Activated naive CD4-positive, alpha-beta T cell treated with anti-CD3 and anti-CD28 coated beads for 36 hours (primary cell): ENCODE measurements at places on chromosomes 6 and 20. TPM values are rescaled to one million over a fixed set of nuclear protein-coding genes. Genes with fewer than 3 reads are reported as not detected.
A peak's percentile ranks its signal among the peaks of the same experiment; 100 is the strongest.

The BPIFB2 gene
- total RNA-seq, result not detected

The HUS1B gene
- 1.2 TPM for total RNA-seq

The CPXM1 gene
- total RNA-seq, result 2.2 TPM

The GRIK2 gene
- total RNA-seq, result not detected

The LY6G6D gene
- not detected for total RNA-seq

DNA sequence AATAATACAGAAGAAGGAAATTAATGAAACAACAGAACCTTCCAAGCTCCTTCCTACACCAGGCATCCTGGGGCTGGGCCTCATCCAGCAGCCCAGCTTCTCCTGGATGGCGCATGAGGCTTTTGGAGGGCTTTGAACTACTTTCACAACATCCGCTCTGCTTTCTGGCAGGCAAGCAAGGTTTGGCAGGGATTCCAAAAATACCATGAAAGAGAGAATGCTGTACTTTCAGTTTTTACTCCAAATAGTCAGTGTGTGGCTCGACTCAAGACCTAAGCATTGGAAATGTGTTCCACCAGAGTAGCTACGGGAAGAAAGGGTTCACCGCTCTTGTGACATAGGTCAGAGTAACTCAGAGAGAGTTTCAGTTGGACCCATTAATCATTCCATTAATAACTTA, 125.4 kb downstream of the OPRM1 start:
- H3K4me3 ChIP-seq, result peak overlapping the region; percentile 23
- H3K27me3 ChIP-seq, result no peaks in the 10 kb centered on the region
- H3K27ac ChIP-seq, result no peak overlapping the region
- H3K4me1 ChIP-seq, result peaks cover 53% of the 10 kb centered on the region
- peaks cover 30% of the 10 kb centered on the region for H3K36me3 ChIP-seq

DNA sequence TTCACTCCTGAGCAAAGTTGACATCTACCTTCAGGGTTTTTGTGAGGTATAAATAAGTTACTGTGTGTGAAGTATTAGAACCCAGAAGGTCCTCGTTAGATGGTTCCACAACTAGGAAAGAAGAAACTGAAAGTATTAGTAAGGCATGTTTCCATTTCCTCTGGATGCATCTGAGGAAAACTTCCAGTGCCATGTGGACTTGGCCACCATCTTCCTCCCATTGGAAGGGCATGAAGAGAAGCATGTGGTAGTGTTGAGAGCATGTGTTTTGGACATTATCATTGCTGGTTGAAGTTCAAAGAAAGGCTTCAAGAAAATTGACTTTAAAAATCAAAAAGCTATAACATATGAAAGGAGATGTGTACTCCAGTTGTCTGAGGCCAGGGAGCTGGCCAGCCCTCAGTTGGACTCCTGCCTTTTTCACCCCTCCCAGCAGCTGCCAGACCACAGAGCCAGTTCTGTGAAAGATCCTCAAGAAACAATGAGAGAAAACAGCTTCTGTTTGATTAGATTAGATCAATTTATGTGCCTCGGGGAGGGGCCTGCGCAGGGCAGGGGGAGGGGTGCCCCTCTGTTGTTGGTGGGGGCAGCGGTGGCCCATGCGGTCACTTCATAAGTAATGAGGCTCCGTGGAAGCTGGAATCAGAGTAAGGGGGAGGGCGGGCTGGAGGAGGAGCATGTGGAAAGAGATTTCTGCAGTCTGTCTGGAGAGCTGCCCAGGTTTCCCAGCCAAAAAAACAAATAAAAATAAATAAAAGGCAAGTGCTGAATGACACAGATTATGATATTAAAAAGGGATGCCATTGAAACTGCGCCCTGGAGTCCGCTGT, 154.0 kb downstream of the JARID2 start:
- no peak for DNase-seq
- peaks cover 73% of the 10 kb centered on the region for H3K4me1 ChIP-seq
- no peaks in the 10 kb centered on the region for H3K27me3 ChIP-seq
- H3K27ac ChIP-seq, result peak overlapping the region; percentile 48

GRCh38 chr20:32224463-32224862, 16.8 kb downstream of the POFUT1 start:
- H3K4me1 ChIP-seq, result peaks cover 4% of the 10 kb centered on the region
- H3K27me3 ChIP-seq, result no peaks in the 10 kb centered on the region
- no peak for DNase-seq
- H3K27ac ChIP-seq, result peak overlapping the region; percentile 28

DNA sequence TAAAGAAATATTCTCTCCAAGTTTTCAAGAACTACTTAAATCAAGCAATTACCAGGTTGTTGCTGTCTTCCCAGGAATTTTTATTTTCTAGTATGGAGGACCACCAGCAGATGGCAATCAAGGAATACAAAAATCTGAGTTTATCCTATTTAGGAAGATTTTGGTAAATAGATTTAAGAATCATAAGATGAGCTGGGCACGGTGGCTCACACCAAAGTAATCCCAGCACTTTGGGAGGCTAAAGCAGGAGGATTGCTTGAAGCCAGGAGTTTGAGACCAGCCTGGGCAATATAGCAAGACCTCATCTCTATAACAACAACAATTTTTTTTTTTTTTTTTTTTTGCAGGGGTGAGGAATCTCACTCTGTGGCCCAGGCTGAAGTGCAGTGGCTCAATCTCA, 19.3 kb upstream of the SEC63 start:
- H3K4me1 ChIP-seq, result no peaks in the 10 kb centered on the region
- no peak overlapping the region for H3K4me3 ChIP-seq
- no peaks in the 10 kb centered on the region for H3K36me3 ChIP-seq
- no peak overlapping the region for H3K27ac ChIP-seq
- no peaks in the 10 kb centered on the region for H3K27me3 ChIP-seq

DNA sequence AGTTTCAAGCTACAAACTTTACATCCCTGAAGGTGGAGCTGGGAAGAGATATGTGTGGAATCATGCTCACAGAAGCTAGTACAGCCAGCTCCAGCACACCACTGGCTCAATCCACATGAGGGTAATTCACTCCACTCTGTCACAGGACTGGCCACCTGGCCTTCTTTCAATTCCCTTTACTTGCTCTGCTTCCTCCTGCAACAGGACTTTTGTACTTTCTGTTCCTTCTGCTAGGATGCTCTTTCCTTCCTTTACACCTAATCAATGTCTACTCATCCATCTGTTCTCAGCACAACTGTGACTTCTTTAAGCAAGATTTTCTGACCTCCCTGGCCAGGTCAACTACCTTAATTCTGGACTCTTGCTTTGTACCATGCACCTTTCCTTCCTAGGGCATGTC, 39.4 kb upstream of the MYB start:
- H3K36me3 ChIP-seq, result no peaks in the 10 kb centered on the region
- no peak overlapping the region for H3K4me3 ChIP-seq
- no peak overlapping the region for H3K27ac ChIP-seq
- no peaks in the 10 kb centered on the region for H3K27me3 ChIP-seq

DNA sequence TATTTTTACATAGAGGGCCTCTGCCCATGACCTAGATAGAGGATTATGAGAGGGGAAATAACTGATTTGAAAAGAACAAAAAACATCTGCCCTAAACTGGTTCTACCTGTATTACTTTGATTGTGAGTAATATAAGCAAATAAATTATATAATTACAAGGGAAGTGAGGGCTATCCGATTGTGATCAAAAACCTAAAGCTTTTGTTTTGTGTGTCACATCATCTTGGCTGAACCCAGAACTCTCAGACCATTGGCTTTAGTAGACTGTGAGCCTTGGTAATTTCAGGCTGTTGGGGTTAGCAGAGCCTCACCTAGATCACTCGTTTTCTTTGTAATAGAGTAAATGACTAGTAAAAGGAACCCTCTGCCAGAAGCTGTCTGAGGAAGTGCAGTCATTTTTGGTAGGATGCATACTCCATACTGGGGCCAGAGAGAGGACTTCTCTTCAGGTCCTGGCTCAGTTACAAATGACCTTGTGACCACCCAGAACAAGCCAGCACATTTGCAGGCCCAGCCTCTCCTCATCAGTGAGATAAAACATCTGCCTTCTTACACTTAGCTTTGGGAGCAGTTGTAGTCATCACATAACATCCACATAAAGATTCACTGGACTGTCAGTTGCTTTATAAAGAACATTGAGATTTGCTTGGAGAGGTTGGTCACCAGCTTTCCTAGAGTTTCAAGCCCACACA, 13.5 kb downstream of the STK35 start:
- H3K4me1 ChIP-seq, result peaks cover 85% of the 10 kb centered on the region
- H3K36me3 ChIP-seq, result peaks cover 62% of the 10 kb centered on the region
- H3K27me3 ChIP-seq, result no peaks in the 10 kb centered on the region
- H3K27ac ChIP-seq, result no peak overlapping the region

DNA sequence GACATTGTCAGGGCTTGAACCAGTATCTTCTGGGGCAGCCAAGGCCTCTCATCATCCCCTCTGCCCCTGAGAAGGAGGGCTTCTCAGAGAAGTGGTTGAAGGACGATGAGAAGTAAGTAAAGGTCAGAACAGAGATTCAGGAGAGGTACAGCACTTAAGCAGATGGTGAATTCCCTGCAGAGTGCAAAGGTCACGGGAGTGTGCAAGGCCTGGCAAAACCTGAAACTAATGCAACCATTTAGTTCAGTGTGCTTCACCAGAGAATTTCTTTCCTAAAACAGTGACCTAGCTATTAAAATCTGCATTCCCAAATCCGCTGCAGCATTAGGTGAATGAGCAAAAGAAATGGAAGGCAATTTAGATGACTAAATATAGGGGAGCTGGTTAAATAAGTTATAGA, 58.4 kb downstream of the TRERF1 start:
- no peak overlapping the region for H3K27ac ChIP-seq
- H3K36me3 ChIP-seq, result peaks cover 3% of the 10 kb centered on the region
- H3K4me1 ChIP-seq, result peaks cover 83% of the 10 kb centered on the region
- H3K4me3 ChIP-seq, result no peak overlapping the region
- no peak for DNase-seq
- H3K27me3 ChIP-seq, result no peaks in the 10 kb centered on the region

GRCh38 chr6:36852481-36853147, 13.4 kb upstream of the CPNE5 start:
- H3K27me3 ChIP-seq, result no peaks in the 10 kb centered on the region
- H3K4me1 ChIP-seq, result no peaks in the 10 kb centered on the region
- peaks cover 45% of the 10 kb centered on the region for H3K36me3 ChIP-seq
- H3K27ac ChIP-seq, result no peak overlapping the region

GRCh38 chr20:19588732-19589131, 169.3 kb upstream of the RIN2 start:
- no peaks in the 10 kb centered on the region for H3K4me1 ChIP-seq
- no peak overlapping the region for H3K4me3 ChIP-seq
- H3K36me3 ChIP-seq, result no peaks in the 10 kb centered on the region
- H3K27me3 ChIP-seq, result no peaks in the 10 kb centered on the region

DNA sequence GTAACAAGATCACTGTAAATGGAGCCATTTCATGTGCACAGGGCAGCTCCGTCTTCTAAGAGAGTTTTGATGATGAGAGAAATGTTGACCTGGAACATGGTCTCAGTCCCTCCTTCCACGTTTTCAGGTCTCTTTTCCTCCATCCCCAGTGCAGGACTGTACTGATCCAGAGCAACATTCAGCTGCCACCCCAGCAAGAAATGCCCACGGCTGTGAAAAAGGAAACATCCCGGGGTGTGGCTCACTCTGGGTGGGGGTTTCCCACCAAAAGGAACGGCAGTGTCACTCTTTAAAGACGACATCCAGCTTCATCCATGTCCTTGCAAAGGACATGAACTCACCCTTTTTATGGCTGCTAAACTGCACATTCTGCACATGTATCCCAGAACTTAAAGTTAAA, 92.6 kb downstream of the ERMARD start:
- no peak overlapping the region for H3K4me3 ChIP-seq
- no peaks in the 10 kb centered on the region for H3K4me1 ChIP-seq
- no peak overlapping the region for H3K27ac ChIP-seq
- no peaks in the 10 kb centered on the region for H3K36me3 ChIP-seq
- no peak for DNase-seq

DNA sequence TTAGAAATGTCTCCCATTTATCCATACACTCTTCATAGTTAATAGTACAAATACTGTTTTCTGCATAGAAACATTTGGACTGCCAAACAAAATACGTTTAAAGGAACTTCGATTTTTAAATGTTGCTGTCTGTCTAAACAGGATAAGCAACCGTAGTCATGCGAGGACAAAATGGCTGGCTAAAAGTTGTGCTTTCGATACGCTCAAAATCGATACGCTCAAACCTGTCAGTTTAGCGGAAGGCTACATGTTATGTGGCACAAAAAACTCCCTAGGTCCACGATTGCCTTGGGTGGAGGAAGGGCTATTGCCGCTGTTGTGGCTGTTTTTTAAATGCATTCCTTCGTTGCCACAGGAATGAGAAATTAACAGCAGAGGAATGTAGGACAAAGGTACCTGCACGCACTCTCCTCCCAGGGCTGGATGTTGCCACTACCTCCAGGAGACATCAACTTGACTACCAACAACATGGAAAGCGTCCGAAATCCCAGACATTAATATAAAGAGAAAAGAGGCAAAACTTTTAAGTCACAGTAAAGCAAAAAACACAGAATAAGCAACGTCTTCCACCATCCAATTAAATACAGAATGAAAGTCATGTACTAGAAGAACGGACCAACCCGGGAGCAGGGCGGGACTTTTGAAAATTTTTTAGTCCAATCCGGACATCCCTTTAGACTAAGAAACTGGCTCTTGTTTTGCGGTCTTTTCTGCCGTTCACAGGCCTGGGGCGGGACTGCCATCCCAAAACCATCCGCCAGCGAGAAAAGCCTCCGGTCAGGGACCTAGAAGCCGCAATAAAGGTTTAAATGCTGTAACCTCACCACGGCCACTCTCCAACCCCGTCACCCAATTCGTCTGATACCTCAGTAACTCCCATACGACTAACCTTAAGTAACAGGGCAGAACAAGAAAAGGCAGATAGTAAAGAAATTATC, 32.2 kb upstream of the HFE start:
- peak overlapping the region; percentile 100 for H3K27ac ChIP-seq
- H3K4me1 ChIP-seq, result peaks cover 18% of the 10 kb centered on the region
- H3K4me3 ChIP-seq, result peak overlapping the region; percentile 97

DNA sequence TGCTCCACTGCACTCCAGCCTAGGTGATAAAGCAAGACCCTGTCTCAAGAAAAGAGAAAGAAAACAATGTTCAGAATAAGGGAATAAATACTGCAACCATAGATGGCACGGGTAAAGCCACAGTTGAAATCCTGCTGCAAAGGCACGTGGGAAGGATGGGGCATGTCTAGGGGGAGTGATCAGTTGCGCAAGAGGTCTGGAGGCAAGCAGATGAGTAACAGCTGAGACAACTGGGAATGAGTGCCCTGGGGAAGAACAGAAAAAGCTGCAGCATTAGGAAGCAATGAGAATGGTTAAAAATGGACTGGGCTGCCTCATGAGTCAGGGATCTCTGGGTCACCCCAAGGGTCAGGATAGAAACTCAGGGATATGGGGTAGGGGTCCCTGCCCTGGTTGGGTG, 96.3 kb downstream of the GMPR start:
- H3K4me3 ChIP-seq, result no peak overlapping the region
- H3K27ac ChIP-seq, result no peak overlapping the region
- no peaks in the 10 kb centered on the region for H3K4me1 ChIP-seq
- H3K36me3 ChIP-seq, result no peaks in the 10 kb centered on the region
- DNase-seq, result no peak
- no peaks in the 10 kb centered on the region for H3K27me3 ChIP-seq
